ENCODE measurements at places on chromosomes 6 and 20.

DNA sequence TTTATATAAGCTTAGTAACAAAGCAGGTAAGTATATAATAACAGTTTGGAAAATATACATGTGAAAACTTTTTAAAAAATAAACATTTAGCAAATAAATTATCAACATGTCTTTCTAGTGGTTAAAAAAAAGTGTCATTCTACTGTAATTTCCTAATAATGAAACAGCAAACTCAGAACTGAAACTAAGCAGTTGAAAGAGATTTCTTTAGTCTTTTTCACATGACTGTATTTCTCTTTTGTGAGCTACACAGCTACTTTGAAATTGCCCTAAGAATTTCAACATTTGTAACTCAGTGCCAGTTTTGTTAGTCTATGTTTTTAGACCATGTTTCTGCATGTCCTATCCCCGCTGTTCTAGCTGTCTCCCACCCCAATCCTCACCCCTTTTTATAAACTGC lies 28.4 kb upstream of the SDHAF4 start:
- no peak for DNase-seq

- DNase-seq: no peak
Observed at GRCh38 chr6:21500314-21501020, 93.1 kb upstream of the SOX4 start.

DNA sequence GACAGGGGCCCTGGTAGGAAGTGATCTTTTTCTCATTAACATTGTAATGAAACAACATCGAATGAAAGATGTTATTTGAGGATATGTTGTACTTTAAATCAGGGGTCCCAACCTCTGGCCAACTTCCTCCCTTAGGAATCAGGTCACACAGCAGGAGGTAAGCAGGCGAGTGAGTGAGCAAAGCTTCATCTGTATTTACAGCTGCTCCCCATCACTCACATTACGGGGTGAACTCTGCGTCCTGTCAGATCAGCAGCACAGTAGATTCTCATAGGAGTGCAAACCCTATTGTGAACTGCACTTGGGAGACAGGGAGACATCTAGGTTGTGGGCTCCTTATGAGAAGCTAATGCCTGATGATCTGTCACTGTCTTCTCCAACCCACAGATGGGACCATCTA lies 19.9 kb downstream of the EPM2A start:
- DNase-seq: no peak

DNA sequence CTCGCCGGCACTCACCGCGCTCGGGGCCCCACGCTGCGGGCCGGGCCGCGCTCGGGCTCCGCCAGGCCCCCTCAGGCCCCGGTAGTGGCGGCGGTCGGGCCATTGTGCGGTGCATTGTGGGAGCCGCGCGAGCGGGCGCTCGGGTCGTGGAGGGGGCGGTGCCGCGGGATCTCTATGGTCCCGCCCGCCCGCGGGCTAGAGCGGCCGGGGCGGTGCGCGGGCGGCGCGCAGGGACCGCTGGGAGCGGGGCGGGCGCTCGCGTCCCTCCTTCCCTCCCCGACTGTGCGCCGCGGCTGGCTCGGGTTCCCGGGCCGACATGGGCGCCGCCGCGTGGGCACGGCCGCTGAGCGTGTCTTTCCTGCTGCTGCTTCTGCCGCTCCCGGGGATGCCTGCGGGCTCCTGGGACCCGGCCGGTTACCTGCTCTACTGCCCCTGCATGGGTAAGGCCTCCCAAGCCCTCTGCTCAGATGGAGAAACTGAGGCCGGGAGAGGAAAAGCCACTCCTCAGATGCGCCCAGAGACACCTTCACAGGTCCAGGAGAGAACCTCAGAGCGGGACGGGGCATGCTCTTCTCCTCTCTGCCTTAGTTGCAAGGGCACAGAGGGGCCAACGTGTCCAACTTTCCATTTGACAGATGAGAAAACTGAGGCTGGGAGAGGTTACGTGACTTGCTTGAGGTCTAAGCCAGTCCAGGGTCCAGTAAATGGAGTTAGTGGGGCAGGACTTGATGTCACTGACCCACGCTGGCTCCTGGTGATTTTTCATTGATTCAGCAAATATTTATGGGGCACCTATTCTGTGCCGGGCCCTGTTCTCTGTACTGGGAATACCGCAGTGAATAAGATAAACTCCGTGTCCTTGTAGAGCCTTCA lies at the start of the genes PLAGL2 and POFUT1:
Gene PLAGL2 (minus strand): TSS at position 118 of the 873 bp plus-strand sequence. CDS start 5,565 bp downstream, outside the sequence.
Gene POFUT1 (plus strand): TSS at position 255 of the 873 bp plus-strand sequence. CDS start 62 bp downstream, at position 317.
- DNase-seq: peak; percentile 94

DNA sequence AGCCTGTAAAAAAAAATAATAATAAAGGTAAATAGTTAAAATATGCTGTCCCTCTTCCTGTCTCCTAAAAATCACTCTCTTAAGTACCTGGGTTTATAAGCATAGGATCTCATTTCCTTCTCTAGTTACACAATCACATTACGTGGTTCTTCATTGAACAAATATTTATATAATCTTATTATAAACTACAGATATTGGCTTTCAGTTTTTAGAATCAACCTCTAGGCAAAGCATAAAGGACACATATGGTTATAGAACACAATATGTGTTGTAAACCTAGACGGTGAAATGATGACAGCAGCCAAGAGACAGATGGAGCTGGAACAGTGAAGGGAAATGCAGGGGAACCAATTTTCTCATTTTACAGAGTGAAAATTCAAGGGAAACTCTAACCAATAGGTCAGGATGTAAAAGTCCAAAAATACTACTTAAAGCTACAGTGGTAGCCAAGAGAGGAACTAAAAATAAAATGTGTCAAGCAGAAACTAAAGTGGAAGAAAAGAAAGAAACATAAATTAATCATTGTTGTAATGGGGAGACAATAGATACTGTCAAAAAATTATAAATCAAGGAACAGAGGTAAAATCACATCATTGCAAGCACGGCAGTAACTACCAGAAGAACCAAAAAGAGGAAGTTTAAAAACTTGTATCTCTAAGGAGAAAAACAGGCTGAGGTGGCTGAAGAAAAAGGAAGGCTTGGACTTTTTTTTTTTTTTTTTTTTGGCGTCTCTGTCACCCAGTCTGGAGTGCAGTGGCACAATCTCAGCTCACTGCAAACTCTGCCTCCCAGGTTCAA lies 82.8 kb upstream of the CDYL start:
- DNase-seq: no peak

DNA sequence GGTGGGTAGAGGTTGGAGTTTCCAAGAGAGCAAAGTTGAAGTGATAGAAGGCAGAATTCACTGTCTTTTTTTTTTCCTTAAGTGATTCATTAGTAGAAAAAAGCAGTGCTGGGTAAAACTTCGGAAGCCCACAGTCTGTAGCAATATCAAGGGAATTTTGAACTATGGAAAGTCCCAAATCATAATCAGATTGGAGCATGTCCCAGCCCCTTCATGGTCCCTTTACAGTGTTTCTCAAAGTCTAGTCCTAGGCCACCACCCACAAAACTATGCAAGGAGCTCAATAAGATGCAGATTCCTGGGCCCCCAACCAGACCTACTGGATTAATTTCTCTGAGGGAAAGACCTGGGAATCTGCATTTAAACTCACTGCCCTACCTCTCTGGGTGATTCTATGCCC lies 22.6 kb downstream of the NEDD9 start:
- no peak for DNase-seq

- DNase-seq: peak; percentile 67
Observed at GRCh38 chr6:32439602-32440214, at the start of gene HLA-DRA. Gene HLA-DRA (plus strand): TSS chr6:32439887. CDS start chr6:32439951, 64 bp downstream.

DNA sequence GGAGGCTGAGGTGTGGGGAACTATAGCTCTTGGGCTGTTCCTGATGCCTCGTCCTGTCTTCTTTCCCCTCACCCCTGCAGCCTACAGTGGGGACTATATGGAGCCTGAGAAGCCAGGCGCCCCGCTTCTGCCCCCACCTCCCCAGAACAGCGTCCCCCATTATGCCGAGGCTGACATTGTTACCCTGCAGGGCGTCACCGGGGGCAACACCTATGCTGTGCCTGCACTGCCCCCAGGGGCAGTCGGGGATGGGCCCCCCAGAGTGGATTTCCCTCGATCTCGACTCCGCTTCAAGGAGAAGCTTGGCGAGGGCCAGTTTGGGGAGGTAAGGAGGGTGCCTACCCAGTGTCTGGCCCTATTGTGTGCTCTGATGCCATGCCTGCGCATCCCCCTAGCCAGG lies 11.5 kb upstream of the GTF2H4 start:
- DNase-seq: no peak

- DNase-seq: no peak
Observed at GRCh38 chr6:31267651-31268368, 4.1 kb downstream of the HLA-C start.

DNA sequence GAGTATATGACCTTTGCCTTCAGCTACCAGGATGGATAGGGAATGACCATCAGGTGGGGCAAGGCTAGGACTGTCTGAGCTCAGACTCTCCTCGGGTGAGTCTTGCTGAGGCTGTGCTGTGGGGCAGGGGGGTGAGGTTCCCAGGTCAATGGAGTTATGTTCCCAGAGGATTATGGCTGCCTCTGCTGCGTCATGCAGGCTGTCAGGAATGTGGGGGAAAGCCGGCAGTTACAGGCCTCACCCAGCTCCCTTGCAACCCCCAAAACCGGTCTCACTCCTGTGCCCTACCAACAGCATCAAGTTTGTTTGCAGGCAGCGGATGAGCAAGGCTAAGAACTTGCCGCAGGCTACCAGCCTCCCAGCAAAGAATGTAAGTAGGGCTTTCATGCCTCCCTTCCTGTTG lies 93.5 kb downstream of the ESR1 start:
- no peak for DNase-seq

- no peak for DNase-seq
Observed at GRCh38 chr20:36501367-36502006, 39.8 kb upstream of the MYL9 start.

DNA sequence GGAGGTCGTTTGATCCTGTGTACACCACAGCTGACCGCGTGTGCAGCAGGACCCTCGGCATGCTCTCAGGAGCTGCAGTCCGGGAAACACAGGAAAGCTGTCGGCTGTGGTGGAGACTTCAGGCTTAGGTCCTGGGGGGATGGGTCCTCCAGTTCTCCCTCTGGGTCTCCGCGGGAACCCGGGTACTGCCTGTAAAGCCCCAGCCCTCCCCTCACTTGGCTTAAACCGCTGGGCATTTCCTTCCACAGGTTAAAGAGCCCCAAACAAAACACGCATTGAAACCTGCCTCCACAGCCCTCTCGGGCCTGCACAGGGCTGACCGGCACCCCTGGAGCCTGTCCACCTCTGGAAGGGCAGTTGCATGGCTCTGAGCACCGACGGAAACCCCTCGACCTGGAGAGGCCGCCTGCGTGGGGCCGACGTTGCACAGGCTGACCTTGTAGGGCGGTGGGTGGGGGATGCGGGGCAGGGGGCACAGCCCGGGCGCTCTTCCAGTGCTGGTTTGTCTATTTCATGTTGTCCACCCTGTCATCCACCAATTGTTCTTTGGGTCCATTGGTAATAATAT lies 59.1 kb downstream of the DACT2 start:
- DNase-seq: no peak

DNA sequence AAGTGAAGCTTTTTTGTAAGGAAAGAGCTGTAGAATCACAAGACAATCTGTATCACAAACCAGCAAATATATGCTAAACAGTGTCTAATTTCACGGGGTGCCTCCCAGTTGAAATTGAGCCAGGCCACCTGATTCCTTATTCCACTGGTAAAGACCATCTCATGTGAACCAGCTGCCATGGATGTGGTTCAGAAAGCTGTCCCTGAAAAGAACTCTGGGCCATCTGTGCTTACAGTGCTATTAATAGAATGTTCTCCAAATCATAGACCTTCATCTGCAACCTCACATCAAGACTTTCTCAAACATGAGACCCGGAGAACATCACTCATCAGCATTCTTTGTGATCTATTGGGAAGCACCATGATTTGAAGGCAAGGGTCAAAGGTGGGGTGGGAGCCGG lies 89.7 kb downstream of the FBXO5 start:
- DNase-seq: no peak

DNA sequence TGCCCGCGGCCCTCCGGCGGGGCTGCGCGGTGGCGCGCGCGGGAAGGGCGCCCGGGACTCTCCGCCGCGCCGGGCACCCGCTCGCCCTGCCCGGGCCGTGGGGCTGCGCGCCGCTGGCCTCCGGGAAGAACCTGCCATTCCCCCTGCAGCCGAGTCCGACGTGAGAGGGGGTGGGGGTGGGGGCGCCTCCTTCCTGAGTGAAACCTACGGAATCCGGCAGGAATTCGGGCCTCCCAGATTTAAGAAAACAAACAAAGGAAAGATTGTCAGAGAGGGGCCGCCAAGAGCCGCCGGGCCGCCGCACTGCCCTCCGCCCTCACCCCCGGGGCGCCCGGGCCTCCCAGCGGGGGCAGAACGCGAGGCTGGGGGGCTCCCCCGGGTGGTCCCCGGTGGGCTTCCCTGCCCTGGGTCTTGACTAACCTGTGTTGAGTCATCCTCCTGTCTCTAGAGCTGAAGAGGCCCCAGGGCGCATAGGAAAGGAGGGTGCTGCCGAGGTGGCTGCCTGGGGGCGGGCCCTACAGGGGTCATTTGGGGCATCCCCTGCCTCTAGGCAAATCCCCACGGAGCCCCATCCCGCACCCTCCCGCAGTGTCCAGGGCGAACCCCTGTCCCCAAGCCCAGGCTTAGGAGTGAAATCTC lies 42.2 kb upstream of the FOXP4 start:
- peak; percentile 54 for DNase-seq

- DNase-seq: peak; percentile 80
Observed at GRCh38 chr6:34196116-34196832, 40.4 kb upstream of the HMGA1 start.

GRCh38 chr6:15440040-15440439 lies 194.2 kb downstream of the JARID2 start:
- DNase-seq: no peak

DNA sequence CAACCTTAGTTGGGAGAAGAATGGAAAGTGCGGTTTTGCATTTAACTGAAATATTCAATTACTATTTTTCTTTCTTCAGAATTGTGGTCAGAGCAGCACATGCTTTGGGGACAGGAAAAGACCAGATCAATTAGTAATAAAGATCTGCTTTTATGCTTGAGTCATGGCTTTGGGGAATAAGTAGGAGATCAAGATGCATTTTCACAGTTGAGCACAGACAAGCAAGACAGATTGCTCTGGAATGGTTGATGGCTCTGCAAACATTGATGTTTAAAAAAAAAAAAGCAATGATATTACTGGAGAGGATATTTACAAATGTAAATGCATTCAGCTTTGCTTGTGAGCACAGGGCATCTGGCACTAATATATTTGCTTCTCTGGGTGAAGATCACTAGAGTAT lies 224.4 kb upstream of the SASH1 start:
- no peak for DNase-seq

DNA sequence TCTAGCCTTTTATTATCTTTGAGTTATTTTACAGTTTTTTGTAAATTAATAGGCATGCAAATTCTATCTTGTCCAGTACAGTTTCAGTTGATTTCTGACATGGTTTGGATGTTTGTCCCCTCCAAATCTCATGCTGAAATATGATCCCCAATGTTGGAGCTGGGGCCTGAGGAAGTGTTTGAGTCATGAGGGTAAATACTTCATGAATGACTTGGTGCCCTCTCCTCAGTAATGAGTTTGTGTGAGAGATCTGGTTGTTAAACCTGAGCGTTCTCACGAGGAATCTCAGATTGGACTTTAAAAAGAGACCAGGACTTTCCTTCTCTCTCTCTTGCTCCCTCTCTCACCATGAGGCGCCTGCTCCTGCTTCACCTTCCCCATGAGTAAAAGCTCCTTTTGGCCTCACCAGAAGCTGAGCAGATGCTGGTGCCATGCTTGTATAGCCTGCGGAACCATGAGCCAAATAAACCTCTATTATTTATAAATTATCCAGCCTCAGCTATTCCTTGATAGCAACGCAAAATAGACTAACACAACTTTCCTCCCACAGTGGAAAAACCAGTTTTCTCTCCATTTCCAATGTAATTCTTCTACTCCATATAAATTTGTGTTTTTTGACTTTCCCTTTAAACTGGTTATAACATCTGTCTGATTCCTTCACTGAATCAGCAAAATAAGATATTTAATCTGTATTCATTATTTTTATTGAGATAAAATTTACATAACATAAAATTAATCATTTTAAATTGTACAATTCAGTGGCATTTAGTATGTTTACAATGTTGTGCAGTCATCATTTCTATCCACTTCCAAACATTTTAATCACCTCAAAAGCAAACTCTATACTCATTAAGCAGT lies 78.7 kb upstream of the PRSS16 start:
- DNase-seq: peak; percentile 95

Measured in ELR (cell line).